ENCODE measurements at places on chromosomes 13 and 19.

GRCh38 chr13:21898459-21898858 is 227.6 kb downstream of the FGF9 start:
- DNase-seq, result no peak

DNA sequence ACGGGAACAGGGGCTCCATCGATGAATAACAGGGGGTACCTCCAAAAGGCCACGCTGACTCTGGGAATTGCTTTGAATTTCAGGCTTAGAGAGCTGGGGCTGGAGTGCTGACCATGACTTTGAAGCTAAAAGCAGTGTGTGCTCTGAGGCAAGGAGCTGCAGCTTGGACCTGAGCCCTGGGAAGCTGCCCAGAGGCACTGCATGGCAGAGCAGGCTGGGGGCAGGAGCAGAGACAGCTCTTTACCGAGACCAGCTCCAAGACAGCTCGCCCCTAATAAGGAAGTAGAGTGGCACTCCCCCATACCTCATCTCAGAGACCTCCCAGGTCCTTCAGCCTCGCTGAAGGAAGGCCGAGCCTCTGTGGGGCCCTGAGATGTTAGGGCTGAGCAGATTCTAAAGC is 200.2 kb downstream of the COL4A1 start:
- no peak for DNase-seq

DNA sequence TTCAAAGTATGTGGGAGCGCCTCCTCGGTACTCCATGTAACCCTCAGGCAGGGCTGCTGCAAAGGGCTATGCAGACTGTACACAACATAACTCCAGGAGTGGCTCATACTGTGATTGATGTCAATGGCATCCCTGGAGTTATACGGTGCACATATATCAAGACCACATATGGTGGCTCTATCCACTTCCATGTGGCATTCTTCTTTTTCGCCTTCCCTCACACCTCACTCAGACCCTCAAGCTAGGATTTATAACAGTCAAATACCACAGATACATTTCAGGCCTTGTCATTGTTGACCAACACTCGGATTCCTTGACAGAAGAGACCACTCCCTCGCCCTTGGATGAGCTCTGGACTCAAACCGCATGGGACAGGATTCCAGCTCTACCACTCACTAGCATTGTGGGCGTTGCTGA is 11.3 kb upstream of the UBL3 start:
- DNase-seq, result peak; percentile 62

DNA sequence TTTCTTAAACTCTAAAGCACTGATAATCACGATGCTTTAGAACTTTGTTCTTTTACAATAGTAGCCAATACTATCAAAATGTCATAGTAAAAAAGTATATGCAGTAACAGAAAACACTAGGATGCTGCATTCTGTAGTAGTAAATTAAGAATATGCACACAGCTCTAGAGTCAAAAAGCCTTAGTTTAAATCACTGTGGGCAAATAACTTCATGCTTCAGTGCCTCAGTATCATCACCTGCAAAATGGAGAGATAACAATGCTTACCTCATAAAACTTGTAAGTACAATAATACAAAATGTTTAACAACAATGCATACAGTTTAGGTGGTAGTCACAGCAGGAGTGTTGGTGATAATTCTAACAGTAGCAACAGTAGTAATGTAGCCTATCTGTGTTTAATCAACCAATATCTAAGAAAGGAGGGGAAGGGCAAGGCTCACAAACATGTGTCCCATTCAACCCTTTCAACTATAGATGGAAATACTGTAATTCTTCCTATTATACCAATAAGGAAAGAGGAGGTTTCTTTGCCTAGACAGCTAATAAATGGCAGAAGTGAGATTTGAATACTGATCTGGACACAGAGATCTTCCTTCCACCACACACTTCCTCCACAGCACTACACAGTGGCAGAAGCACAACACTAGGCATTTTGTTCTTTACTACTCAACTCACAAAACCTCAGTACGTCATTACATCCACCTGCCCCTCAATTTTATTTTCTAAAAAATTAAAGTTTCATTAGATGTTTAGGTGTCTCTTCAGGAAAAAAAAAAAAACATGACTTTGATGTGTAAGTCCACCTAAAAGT is 4.6 kb downstream of the RBM26 start:
- no peak for DNase-seq

- no peak for DNase-seq
Measured at GRCh38 chr19:16380943-16381755, 56.5 kb downstream of the KLF2 start.

DNA sequence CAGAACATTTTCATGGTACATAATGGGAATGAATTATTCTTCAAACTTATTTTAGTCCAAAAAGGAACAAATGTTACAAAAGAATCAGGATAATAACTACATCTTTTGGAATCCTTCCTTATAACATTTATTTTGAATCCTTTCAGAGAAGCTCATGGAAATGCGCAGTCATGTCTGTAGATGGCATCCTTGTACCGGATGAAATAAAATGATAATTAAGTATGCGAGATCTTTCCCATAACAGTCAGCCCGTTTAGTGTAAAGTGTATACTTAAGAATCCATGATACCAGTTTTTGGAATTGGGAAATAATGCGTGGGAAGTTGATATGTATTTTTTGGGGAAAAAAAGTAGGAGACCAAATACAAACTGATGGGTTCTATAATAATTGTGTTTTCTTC is 418.8 kb downstream of the GPC5 start:
- no peak for DNase-seq

GRCh38 chr13:113545455-113545930 is 39.1 kb upstream of the TFDP1 start:
- peak; percentile 74 for DNase-seq

GRCh38 chr19:12985049-12985776 is 10.1 kb upstream of the NFIX start:
- peak; percentile 83 for DNase-seq

DNA sequence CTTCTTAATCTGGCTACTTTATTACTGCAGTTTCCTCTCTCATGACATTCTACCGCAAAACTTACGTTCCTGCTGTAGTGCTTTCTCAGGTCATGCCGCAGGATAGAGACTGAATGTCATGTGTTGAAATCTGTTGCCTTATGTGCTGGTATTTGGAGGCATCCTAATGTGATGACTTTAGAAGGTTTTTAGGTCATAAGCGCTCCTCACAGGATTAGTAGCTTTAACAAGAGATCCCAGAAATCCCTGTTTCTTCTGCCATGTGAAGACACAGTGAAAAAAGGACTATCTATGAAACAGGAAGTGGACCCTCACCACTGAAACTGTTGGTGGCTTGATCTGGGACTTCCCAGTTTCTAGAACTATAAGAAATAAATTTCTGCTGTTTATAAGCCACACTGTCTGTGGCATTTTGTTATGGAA is 209.3 kb downstream of the LACC1 start:
- no peak for DNase-seq

DNA sequence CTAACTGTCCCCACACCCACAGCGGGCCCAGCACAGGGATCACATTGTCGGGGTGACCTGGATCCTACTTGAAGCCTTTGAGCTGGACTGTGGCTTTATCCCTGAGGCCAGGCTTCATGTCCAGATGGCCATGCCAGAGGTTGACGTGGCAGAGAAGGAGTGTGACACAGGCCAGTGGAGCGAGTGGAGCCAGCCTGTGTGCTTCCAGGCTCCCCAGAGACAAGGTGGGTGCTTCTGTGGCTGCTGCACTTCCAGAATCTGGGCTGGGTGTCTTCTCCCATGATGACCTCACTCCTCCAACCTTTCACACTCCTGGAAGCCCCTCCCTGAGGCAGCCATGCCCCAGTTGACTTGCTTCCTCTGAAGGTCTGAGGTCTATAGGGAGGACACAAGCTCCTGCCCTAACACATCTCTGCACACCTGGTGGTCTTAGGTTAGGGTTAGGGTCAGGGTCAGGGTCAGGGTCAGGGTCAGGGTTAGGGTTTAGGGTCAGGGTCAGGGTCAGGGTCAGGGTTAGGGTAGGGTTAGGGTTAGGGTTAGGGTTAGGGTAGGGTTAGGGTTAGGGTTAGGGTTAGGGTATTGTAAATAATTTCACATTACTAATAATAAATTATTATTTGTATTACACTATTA is 13.1 kb upstream of the MZF1 start:
- no peak for DNase-seq

DNA sequence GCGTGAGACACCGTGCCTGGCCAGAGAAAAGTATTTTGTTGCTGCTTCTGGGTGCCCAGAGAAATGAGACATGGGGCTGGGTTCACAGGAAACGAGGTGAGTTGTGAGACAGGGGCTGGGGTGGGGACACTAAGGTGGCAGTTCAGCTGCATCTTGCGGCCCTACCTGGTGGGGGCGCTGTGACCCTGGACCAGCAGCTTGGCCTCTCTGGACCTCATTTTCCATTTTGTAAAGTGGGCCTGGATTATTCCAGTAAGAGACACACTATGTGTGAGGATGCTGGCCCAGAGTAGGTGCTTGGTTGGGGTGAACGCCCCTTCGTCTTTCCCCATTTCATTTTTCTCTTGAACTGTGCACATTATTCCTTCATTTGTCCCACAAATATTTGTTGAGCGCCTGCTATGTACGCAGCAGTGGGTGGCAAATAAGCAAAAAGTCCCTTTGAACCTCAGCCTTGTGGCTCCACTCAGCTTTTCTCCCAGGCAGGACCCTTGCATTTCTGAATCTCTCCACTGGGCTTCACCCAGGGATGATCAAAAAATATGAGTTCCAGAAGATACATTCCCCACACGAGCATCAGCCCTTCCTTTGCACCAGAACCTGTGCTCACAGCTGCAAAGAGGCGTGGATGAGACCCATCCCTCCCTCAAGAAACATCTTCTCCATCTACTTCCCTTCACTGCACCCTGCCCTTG is 26.6 kb upstream of the OR10H1 start:
- no peak for DNase-seq

GRCh38 chr13:24693862-24694471 is 13.8 kb downstream of the ATP12A start:
- DNase-seq, result peak; percentile 59

DNA sequence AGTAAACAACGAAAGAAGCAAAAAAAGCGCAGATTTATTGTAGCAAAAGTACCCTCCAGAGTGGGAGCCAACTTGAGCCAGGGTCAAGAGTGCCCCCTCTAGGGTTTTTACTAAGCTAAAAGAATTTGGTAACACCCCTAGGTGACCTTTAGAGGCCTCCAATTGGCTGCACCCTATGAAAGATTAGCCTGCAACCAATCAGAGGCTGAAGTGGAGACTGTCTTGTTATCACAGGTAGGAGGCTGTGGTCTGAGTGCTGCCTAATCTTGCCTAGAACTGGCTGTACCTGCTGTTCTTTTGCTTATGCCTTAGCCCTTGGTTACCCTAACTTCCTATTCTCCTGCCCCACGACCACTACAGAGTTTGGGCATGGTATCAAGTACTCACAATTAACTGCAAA is 38.3 kb downstream of the ANKRD10 start:
- DNase-seq, result no peak

DNA sequence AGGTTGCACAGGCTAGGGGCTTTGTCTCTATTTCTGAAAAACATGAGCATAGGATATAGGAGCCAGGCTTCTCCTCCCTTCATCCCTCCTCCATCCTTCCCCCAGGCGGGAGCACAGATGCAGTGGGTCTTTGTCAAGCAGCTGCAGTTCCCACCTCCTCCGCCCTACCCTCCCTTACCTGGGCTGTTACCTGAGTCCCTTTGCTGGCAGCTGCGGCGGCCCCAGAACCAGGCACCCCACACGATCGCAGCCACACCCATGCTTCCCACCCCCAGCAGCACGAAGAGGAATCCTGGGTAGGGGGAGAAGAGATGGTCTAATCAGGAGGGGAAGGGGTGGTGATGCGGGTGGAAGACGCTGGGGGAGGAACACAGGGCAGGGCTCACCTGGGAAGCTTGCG is 7.8 kb downstream of the TMIGD2 start:
- no peak for DNase-seq

- no peak for DNase-seq
Measured at GRCh38 chr19:21314676-21315075, 14.5 kb downstream of the ZNF708 start.

DNA sequence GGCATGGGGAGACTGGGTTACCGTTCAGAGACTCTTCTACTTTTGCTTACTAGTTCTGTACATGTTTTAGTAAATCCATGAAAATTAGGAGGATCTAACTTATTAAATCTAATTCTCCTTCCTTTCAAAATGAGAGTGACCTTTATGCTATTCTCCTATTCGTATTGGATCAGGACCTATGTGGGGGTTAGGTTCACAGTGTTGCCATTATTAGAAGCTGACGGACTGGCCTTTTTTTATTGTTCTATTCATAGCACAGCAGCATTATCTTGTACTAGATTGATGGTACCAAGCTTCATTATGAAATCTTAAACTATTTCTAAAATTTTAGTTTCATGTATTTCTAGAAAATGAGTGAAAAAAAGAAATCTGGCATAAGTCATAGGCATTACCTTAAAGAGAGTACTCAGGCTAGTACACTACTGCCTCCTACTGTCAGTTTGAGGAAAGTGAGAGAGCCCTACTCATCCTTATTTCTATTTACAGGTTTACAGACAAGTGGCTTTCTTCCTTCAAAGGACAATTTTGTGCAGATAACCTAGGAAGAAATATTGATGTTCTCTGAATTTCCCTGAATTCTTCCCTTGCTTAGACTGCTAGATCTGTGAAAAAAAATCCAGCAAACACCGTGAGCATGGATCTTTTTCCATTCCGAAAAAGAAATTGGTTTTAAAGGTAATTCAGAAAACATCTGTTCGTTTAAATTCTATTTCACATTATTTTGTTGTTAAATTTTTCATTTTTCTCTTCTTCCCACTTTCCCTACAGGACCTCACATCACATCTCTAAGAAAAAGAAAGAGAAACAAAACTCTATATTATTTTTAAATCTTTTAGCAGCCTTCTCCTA is 485.5 kb downstream of the DIAPH3 start:
- no peak for DNase-seq

DNA sequence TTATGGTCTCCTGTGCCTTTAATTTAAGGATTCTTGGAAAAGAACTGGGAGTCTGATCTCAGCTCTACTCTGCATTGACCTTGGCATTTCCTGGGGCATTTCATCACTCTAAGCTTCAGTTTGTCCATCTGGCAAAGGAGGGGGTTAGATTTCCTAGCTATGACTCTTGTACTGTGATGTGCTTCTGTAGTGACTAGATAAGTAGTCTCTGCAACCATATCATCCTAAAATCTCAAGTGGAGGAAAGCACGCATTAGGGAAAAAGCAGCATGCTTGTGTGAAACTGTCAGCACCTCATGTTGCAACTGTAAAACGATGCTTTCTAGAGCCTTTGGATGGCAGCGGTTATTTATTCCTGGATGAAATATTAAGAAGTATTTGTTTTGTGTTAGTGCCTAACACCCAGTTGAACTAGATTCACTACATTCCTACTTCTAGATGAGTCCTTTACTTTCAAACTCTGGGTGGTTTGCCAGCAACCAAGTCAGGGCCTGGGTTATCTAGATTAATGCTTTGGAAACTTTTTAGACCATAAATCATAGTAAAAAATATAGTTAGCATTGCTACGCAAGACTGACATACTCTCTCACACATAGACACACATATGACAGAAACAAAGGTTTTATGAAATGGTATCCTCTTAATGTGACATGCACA is 6.8 kb downstream of the WDFY2 start:
- peak; percentile 94 for DNase-seq
